ENCODE measurements at places on chromosomes 4 and X. TPM values are rescaled to one million over a fixed set of nuclear protein-coding genes. Genes with fewer than 3 reads are reported as not detected.

DNA sequence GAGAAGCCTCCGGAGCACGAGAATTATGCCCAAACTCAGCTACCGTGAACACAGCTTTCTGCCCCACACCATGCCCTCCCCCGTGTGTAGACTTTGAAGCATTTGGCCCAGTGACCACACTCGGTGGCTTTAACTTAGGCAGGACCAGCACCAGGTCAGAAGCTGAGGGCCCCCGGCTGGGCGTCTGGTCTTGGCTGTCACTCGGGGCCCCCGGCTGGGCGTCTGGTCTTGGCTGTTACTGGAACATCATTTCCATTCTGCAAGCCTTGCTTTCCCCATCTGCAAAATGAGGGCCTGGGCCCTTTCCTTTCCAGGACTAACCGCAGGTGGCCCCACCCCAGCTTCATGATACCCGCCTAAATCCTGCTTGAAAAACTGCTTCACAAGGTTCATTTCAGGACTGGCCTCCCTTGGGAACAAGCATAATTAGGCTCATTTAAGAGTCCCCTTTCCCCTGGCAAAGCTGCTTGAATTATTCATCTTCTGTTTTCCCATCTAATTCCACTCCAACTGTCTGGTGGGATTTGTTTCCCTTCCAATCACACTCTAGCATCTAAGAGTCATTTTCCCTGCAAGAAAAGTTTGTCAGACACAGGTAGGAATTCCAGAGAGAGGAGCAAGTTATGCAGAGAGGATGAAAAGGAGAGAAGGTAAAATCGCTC lies 82.5 kb downstream of the WFS1 start:
- DNase-seq, result no peak

DKC1 gene
- polyA plus RNA-seq, result 111 TPM

DNA sequence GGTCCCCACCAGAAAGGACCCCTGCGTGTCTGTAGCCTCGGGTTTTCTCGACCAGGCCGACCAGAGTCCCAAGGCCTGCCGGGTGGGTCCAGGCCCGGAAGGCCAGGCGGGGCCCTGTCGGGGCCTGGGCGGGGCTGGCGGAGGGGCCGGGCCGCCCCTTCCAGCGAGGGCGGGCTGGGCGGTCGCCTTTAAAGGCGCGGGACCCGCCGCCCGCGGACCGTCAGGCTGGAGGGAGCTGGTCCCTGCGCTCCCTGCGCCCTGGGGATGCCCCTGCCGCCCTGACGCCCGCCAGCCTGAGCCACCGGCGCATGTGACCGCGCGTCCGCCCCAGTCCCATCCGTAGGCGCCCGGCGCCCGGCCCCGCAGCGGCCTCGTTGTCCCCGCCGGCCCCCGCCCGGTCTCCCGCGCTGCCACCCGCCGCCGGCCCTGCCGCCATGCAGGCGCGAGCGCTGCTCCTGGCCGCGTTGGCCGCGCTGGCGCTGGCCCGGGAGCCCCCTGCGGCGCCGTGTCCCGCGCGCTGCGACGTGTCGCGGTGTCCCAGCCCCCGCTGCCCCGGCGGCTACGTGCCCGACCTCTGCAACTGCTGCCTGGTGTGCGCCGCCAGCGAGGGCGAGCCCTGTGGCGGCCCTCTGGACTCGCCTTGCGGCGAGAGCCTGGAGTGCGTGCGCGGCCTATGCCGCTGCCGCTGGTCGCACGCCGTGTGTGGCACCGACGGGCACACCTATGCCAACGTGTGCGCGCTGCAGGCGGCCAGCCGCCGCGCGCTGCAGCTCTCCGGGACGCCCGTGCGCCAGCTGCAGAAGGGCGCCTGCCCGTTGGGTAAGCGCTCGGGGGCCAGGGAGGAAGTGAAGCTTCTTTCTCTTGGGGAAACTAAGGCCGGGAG lies at the start of gene HTRA3:
Gene HTRA3 (plus strand): TSS at position 220 of the 883 bp plus-strand sequence. CDS start 215 bp downstream, at position 435.
- DNase-seq, result peak; percentile 11

- DNase-seq, result no peak
Measured at GRCh38 chr4:15961781-15962510, 1.0 kb downstream of the FGFBP2 start.

DNA sequence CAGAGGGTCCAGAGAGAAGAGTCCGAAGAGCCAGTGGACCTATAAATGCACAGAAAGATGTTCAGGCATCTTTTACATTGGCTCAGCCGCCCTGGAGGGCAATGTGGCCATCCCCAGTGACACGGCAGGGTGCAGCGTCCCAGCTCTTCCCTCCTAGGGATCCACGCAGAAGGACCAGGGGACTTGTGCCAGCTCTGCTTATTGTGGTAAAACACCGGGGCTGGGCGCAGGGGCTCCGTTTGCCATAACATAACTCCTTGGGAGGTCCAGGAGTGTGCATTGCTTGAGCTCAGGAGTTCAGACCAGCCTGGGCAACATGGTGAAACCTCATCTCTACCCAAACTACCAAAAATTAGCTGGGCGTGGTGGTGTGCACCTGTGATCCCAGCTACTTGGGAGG lies 70.2 kb downstream of the CPZ start:
- no peak for DNase-seq

- no peak for DNase-seq
Measured at GRCh38 chr4:41957634-41958033, 22.4 kb downstream of the TMEM33 start.

EFNB1 gene
- 42.5 TPM for polyA plus RNA-seq

DNA sequence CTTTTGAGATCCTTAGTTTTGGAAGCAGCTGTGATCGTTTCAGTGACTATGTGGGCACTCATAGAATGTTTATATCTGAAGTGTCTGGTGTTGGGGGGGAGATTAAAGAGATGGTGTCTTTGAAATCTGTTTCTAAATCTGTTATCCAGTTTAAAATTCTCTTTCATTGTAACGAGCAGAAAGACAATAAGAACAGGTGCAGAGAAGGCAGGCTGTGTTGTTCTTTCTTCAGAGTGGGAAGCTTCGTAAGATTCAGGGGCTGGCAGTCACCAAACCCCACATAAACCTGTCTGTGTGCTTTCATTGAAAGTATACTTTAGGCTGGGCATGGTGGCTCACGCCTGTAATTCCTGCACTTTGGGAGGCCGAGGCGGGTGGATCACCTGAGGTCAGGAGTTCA lies 16.3 kb upstream of the DHRSX start:
- DNase-seq, result no peak

POF1B gene
- polyA plus RNA-seq, result 0.10 TPM

DNA sequence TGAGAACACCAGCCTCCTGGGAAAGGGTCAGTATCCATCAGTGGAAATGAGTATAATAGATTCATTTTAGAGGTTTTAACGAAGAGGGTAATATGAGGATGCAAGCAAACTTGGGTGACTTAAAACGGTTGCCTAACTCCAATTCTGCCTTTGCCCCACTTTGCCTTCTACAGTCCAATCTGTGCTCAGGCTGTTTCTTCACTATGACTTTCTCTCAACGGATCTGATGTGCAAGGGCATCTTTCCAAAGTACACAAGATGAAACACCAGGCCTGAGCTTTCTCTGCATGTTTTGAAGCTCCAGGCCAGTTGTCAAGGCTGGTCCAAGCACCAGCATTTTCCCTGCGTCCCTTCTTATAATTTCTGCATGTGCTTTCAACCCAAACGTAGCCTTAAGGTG lies 68.0 kb upstream of the TMEM164 start:
- no peak for DNase-seq

GRCh38 chr4:150805183-150806025 lies 209.7 kb downstream of the LRBA start:
- no peak for DNase-seq
